ENCODE measurements at places on chromosomes 5 and 9. TPM values are rescaled to one million over a fixed set of nuclear protein-coding genes. Genes with fewer than 3 reads are reported as not detected.

SLC45A2 gene
- not detected for total RNA-seq

CCNG1 gene
- 168 TPM for total RNA-seq

QSOX2 gene
- total RNA-seq: 5.6 TPM

CTXN3 gene
- total RNA-seq: not detected

CDO1 gene
- total RNA-seq: 54.7 TPM

PITX1 gene
- 2.1 TPM for total RNA-seq

TTC33 gene
- 18.4 TPM for total RNA-seq

EPB41L4A gene
- total RNA-seq: 22.0 TPM

NFX1 gene
- total RNA-seq: 38.3 TPM

FBN2 gene
- total RNA-seq: 0.88 TPM

GEMIN5 gene
- total RNA-seq: 19.3 TPM

CD180 gene
- 4.6 TPM for total RNA-seq

Measured in breast epithelium (tissue), 4 donors.